Activated CD8-positive, alpha-beta memory T cell treated with anti-CD3 and anti-CD28 coated beads, Interleukin-2, amount 50 U/mL, for 48 hours (primary cell): ENCODE measurements at places on chromosomes 3 and 15.

GRCh38 chr3:111547631-111548030 is 5.6 kb downstream of the CD96 start:
- DNase-seq, result no peak

- DNase-seq, result no peak
These were observed 48.6 kb downstream of the KCNMB2 start for GRCh38 chr3:178584722-178585380.

DNA sequence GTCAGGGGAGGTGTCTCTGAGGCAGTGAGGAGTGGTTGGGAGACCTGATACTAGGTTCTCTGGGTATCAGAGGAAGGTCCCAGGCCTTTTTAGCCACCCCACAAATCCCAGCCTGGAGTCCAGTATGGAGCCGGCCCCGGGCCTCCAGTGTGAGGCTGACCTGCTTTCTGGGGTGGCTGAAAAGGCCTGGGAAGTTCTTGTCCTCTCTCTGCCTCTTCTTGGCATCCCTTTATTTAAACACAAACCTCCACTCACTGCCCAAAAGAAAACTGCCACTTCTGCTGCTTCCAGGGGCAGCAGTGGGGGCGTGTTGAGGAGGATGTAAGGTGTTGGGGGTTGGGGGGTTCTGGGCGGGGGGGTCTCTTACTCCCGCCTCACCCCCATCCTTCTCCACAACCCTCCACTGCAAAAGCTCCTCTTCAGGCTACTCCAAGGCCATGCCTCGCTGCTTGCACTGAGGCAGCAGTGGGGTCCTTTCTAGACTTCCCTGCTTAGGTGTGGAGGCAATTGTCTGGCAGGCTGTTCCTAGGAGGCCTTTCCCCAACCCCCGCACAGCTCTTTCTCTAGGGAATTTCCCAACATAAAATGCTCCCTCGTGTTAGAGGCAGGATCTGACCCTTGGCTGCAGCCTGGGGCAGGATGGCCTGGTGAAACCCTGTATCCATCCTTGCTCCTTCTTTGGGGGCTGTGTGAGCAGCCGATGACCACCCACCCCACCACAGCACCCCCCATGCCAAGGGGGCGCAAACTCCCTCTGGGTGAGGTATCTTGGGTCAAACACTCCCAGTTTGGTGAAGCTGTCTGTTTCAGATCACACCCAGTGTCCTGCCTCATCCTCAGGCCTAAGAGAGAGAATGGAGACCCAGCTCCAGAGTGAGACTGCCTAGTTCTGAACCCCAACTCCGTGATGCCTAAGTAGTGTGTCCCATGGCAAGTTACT is 12.1 kb upstream of the RAD18 start:
- DNase-seq, result no peak

- no peak for DNase-seq
These were observed 299.9 kb upstream of the ADAMTS9 start for GRCh38 chr3:64987726-64988125.
